ENCODE measurements at places on chromosomes 7 and 10.

GRCh38 chr7:130505753-130506152, 13.9 kb downstream of the MEST start:
- no peak for DNase-seq

DNA sequence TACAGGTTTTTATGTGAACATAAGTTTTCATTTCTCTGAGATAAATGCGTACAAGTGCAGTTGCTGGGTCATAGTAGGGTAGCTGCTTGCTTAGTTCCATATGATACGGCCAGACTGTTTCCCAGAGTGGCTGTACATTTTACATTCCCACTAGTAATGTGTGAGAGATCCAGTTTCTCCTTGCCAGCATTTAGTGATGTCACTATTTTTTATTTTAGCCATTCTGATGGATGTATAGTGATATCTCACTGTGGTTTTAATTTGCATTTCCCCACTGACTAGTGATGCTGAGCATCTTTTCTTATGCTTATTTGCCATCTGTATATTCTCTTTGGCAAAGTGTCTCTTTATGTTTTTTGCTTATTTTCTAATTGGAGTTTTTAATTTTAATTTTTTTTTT, 4.2 kb downstream of the ZMIZ2 start:
- DNase-seq, result no peak

DNA sequence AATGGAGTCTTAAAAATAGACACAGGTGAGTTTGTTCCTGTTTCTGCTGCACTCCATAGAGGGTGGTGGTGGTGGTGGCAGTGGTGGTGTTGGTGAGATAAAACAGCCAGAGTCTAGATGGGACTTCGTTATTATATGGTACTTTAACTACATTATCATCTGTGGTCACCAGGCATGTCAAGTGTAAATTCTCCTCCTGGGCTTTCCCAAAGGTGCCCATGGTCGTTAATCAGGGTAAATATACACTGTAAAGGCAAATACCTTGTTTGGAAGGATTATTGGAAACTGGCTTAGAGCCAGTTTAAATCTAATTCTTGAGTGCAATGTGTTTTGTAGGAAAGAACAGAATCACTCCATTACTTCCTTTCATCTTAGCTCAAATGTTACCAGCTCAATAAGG, 21.5 kb upstream of the COMMD3 start:
- no peak for DNase-seq

- DNase-seq, result no peak
Observed at GRCh38 chr7:46076527-46076926, 155.5 kb upstream of the IGFBP3 start.
